ENCODE measurements at places on chromosomes 3 and 15.

- no peak for DNase-seq
Measured at GRCh38 chr3:170534227-170534626, 51.6 kb downstream of the SLC7A14 start.

GRCh38 chr15:93803421-93804152 lies 427.8 kb upstream of the MCTP2 start:
- DNase-seq, result no peak

GRCh38 chr3:117170094-117170493 lies 460.5 kb downstream of the TUSC7 start:
- DNase-seq, result no peak

DNA sequence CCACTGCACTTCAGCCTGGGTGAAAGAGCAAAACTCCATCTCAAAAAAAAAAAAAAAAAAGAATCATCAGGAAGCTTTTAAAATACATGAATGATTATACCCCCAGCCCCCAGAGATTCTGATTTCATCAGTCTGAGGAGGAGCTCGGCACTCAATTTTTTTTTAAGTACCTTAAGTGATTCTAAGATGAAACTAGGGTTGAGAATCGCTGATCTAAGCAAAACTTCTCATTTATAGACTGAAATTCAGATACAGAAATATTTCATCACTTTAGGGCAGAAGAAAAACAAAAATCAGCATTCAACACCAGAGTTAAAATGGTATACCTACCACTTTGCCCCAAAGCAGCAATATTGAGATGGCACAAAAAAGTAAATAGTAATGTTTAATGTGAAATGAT lies 24.7 kb downstream of the CPA3 start:
- no peak for DNase-seq

DNA sequence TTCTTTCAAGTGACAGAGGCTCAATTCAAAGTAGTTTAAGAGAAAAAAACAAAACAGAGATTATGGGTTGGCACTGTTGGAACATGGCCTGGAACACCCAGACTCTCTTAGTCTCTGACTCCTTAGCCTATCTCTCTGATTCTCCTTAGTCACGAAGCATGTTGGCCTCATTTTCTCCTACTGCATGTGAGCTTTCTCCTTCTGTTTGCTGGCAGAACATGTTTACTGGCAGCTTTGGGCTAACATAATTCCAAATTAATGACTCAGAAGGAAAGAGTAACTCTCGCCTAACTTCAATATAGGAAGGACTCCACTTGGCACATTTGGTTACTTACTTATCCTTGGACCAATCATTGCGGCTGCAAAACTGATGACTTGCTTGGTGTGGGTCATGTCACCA lies 21.7 kb upstream of the CCDC39 start:
- DNase-seq, result no peak

GRCh38 chr15:70264014-70264582 lies 166.4 kb upstream of the TLE3 start:
- no peak for DNase-seq

GRCh38 chr3:166388321-166388720 lies 551.1 kb upstream of the BCHE start:
- no peak for DNase-seq

- DNase-seq, result no peak
Measured at GRCh38 chr3:66885326-66886000, 112.6 kb upstream of the KBTBD8 start.

GRCh38 chr3:127585813-127586413 lies 4.6 kb downstream of the TPRA1 start:
- no peak for DNase-seq

- DNase-seq, result no peak
Measured at GRCh38 chr3:62329971-62330370, 43.4 kb downstream of the FEZF2 start.

GRCh38 chr3:159169828-159170227 lies 368.0 kb downstream of the MFSD1 start:
- DNase-seq, result no peak

All from NCI-H1694 (cell line).